ENCODE measurements at places on chromosomes 3 and 15.

GRCh38 chr3:24496529-24497482, 2.2 kb upstream of the THRB start:
- peak; percentile 91 for DNase-seq

- DNase-seq: no peak
Observed at GRCh38 chr3:43013743-43014155, 34.6 kb downstream of the GASK1A start.

- no peak for DNase-seq
Observed at GRCh38 chr15:66228807-66229735, 24.5 kb downstream of the MEGF11 start.

GRCh38 chr3:103794656-103795055, 1359.8 kb downstream of the ZPLD1 start:
- DNase-seq: no peak

DNA sequence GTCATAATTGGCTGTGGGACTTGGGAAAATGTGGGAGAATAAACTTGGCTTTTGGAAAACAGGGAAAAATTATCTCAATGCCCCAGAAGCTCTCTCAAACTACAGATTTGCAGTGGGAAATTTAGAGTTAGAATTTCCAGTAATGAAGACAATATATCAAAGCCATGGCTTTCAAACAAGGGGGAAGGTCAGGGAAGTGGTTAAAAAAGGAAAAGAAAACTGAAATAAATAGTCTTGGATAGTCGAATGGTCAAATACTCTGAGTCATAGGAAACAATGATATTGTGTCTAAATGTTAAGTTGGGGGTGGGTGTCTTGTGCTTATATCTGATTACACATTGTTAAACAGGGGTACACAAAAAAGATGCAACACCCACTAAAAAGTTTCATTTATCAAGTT, 272.4 kb upstream of the COL8A1 start:
- DNase-seq: no peak

DNA sequence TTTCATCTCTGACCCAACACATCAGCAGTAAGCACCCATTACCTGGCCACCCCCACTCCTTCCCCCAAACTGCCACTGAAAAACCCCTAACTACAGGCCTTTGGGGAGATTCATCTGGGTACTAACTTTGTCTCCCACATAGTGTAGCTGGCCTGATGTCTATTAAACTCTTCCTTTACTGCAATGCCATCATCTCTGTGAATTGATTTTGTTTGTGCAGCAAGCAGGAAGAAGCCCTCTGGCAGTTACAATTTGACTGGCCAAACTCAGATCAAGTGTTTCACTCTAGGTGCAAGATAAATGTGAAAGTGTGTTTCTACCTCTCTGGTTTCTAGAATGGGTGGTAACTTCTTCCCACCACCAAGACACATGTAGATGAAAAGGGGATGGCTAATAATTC, 26.7 kb upstream of the OR5K4 start:
- no peak for DNase-seq

DNA sequence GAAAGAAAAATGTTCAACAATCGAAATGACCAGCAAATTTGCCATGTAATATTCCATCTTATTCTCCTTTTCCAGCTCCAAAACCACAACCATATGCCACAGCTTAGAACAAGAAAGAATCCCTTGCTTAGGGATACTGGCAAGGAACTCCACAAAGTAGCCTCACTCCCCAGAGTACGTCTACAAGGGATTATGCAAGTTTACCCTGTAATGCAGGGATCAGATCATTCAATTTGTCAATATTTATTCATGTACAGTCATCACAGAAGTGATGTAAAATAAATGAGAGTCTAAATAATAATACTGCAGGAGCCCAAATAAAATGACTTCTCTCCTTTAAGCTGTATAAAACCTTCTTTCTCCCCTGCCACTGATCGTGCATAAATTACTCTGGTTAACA, 23.5 kb upstream of the MYO1E start:
- no peak for DNase-seq

DNA sequence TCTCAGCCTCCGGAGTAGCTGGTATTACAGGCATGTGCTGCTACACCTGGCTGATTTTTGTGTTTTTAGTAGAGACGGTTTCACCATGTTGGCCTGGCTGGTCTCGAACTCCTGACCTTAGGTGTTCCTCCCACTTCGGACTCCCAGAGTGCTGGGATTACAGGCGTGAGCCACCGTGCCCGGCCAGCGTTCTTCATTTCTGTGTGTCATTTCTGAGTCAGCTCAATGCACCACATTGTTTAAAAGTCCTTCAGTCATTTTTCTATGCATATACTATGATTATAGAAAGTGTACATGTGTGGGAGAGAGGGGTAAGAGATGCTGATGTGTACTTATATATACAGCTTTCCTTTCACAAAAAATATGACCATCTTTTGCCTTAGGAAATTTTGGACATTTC, 2.1 kb downstream of the QTRT2 start:
- no peak for DNase-seq

GRCh38 chr15:101250341-101250831, 1.5 kb downstream of the CHSY1 start:
- no peak for DNase-seq

- no peak for DNase-seq
Observed at GRCh38 chr3:47427866-47428265, 47.0 kb downstream of the PTPN23 start.

DNA sequence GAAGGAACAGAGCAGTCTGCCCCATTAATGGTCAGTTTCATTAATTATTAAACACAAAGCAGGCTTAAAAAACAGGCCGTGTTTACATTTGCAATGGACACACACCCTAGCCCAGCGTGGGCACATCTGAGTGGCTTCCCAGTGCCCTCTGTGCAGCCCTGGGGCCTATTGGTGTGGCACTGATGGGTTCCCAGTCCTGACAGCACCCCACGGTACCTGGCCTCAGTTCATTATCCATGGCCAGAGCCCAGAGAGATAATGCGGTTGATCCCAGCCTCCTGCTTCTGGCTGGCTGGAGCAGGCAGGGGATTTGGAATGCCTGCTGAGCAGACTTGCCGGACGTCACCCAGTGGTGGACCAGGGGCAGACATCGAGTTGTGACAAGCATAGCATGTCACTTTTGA, 110.5 kb upstream of the ABHD17C start:
- DNase-seq: no peak

GRCh38 chr3:154034797-154035330, 86.3 kb upstream of the ARHGEF26 start:
- DNase-seq: no peak

DNA sequence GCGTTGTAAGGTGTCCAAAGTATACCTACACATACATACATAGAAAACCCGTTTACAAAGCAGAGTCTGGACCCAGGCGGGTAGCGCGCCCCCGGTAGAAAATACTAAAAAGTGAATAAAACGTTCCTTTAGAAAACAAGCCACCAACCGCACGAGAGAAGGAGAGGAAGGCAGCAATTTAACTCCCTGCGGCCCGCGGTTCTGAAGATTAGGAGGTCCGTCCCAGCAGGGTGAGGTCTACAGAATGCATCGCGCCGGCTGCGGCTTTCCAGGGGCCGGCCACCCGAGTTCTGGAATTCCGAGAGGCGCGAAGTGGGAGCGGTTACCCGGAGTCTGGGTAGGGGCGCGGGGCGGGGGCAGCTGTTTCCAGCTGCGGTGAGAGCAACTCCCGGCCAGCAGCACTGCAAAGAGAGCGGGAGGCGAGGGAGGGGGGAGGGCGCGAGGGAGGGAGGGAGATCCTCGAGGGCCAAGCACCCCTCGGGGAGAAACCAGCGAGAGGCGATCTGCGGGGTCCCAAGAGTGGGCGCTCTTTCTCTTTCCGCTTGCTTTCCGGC, 318.6 kb downstream of the FGF12 start:
- DNase-seq: no peak

DNA sequence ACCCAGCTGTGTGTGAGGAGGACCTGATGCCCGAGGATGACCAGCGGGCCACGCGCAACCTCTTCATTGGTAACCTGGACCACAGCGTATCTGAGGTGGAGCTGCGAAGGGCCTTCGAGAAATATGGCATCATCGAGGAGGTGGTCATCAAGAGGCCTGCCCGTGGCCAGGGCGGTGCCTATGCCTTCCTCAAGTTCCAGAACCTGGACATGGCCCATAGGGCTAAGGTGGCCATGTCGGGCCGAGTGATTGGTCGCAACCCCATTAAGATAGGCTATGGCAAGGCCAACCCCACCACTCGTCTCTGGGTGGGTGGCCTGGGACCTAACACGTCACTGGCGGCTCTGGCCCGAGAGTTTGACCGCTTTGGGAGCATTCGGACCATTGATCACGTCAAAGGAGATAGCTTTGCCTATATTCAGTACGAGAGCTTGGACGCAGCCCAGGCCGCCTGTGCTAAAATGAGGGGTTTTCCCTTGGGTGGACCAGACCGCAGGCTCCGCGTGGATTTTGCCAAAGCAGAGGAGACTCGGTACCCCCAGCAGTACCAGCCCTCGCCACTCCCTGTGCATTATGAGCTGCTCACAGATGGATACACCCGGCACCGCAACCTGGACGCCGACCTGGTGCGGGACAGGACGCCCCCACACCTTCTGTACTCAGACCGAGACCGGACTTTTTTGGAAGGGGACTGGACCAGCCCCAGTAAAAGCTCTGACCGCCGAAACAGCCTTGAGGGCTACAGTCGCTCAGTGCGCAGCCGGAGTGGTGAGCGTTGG, 1.5 kb downstream of the RBM15B start:
- peak; percentile 74 for DNase-seq

DNA sequence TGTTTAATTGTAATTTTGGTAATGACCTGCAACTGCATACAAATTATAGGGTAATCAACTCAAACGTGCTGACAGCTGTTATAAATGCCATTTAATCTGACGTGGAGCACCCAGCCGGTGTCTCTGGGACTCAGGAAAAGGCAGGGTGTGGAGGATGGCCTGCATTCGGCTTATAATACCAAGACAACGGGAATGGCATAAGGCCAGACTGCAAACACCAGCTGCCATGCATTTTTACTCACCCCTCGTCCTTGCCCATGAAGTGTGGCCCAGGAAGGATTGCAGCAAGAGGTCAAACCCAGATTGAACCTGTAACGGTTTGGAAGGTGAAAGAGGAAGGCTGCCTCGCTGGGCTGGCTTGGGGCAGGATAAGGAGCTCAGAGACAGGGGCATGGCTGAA, 96.4 kb downstream of the WNT7A start:
- DNase-seq: no peak

DNA sequence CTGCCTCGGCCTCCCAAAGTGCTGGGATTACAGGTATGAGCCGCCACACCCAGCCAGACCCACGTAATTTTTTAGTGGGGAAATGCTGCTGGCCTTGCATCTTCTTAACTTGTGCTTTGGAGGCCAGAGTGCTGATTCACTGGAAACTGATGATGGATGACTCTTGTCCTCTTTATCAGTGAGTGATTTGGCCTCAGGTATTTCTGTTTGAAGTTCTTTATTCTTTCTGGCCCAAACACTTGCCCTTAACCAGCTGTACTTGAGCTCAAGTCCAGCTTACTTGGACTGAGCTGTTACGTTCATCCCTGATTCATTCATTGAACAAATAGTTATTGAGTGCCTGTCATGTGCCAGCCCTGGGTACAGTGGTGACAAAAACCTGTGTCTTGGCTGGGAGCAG, 4.2 kb downstream of the PTPN23 start:
- DNase-seq: no peak

DNA sequence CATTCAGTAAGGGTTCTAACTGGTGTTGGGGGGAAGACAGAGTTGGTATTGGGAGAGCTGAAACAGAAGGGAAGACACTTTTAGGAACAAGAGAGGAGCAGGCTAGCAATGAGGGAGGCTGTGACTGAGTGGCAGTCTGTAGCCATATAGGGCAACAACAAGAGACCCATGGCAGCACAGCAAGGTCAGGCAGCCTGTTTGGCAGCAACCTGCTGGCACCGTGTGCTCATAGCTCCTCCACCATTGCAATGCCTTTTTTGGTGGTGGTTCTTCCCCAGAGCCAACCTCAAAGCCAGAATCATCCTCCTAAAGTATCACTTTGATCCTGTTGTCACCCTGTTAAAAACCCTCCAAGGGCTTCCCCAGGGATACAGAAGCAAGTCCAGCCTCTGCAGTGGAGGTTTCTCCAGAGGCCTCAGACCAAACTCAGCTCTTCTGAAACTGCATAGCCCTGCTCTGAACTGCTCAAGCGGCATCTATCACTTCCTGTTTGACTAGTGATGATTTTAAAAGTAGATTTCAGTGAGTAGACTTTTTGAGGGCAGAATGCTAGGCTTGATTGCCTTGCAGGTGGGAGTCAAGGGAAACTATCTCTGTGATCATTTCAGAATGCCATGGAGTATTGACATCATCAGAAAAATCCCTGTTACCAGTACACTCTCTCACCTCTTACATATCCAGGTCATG, 176.9 kb downstream of the STAC start:
- no peak for DNase-seq

DNA sequence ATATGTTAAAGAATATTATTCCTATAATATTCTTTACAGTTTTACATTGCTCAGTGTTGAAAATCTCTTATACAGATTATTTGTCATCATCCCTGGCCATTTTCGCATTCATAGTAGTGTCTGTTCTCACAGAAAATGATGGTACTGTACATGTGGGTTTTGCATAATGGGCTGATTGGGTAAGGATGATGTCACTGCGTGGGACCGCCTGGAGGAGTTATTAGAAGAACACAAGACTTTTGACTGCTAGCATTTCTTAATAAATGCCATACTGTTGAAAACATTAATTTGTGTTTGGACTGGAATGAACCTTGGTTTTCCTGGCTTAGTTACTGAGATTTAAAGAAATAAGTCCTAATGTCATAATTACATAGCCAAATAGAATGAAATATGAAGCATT, 20.3 kb downstream of the LRCH3 start:
- no peak for DNase-seq

DNA sequence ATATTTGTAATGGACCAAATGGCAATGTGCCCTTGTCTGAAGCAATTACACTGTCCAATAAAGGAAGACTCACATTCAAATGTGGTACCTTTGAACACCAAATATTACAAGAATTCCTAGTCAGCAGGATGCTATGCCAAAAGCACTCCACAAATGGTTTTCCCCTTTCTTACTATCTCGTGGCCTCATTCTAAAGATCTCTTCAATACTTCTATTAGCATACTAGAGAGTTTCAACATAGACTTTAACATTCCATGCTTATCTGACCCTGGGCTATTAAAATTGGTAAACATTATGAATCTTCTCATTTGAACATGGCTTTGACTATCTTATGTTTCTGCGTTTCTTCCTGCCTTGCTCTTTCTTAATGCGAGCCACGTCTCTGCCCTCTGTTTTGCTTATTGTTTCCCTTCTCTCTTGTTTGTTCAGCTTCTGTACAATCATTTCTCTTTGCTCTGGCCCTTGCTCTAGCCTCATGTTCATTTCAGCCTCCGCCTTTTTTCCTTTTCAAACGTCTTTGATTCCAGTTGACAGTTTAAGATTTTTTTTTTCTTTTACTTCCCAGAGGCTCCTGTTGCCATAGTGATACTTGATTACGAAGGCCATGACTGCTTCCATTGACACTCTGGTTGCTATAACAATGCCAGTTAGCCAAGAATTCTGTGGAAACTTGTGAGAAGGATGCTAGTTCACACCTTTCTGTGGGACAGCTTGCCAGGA, 49.5 kb upstream of the SLC9A9 start:
- no peak for DNase-seq

GRCh38 chr3:81718311-81718710, 43.1 kb downstream of the GBE1 start:
- no peak for DNase-seq

- no peak for DNase-seq
Observed at GRCh38 chr3:195208183-195208582, 62.8 kb downstream of the XXYLT1 start.

Measured in coronary artery (tissue), 2 donors.